ENCODE measurements at places on chromosomes 3 and 15. TPM values are rescaled to one million over a fixed set of nuclear protein-coding genes. Genes with fewer than 3 reads are reported as not detected.

Gene LMAN1L
- total RNA-seq = not detected

Gene ONECUT1
- total RNA-seq = 0.18 TPM

Gene ARRDC4
- total RNA-seq = 2.9 TPM

Gene GORASP1
- total RNA-seq = 39.4 TPM

Gene PARP15
- total RNA-seq = 0.21 TPM

Gene TMEM158
- total RNA-seq = 7.3 TPM

Gene LRTM1
- total RNA-seq = not detected

Gene SAXO2
- 1.1 TPM for total RNA-seq

Gene NEIL1
- 3.4 TPM for total RNA-seq

Gene ZNF774
- 5.2 TPM for total RNA-seq

Gene ACTC1
- not detected for total RNA-seq

Gene C3orf62
- 2.3 TPM for total RNA-seq

Gene MIX23
- total RNA-seq = 61.7 TPM

Gene CYP8B1
- total RNA-seq = 0.08 TPM

Gene GOLGA6B
- not detected for total RNA-seq

Gene MAGI1
- 9.5 TPM for total RNA-seq

Gene PLA2G4D
- total RNA-seq = not detected

Gene ZMYND10
- total RNA-seq = 3.6 TPM

Gene BCHE
- 1.5 TPM for total RNA-seq

Gene CD200
- total RNA-seq = not detected

Gene DPPA2
- not detected for total RNA-seq

Gene CASR
- total RNA-seq = not detected

Gene TMEM266
- 0.21 TPM for total RNA-seq

Gene MST1
- 14.0 TPM for total RNA-seq

Gene SOX14
- total RNA-seq = not detected

Gene MED12L
- 2.8 TPM for total RNA-seq

Gene COLQ
- 0.64 TPM for total RNA-seq

Gene CFAP20DC
- total RNA-seq = 4.0 TPM

Gene APOD
- not detected for total RNA-seq

Gene GOLGA6A
- 0.05 TPM for total RNA-seq

Gene SEMA3G
- total RNA-seq = 1.6 TPM

Data from Panc1 (cell line).